ENCODE measurements at places on chromosomes 16 and 17. TPM values are rescaled to one million over a fixed set of nuclear protein-coding genes. Genes with fewer than 3 reads are reported as not detected.

Gene CDK5R1
- 11.6 TPM for total RNA-seq

Gene NUP93
- total RNA-seq: 166 TPM

GRCh38 chr17:680529-680928, 34.1 kb downstream of the VPS53 start:
- no peaks in the 10 kb centered on the region for H3K36me3 ChIP-seq
- H3K27me3 ChIP-seq: no peaks in the 10 kb centered on the region
- no peak overlapping the region for H3K27ac ChIP-seq
- H3K4me1 ChIP-seq: peaks cover 4% of the 10 kb centered on the region
- no peak for DNase-seq

- no peak for DNase-seq
- 0 out of 2 replicates have a peak, but pooled peaks cover 6% of the 10 kb centered on the region for H3K27me3 ChIP-seq
- H3K4me1 ChIP-seq: no peaks in the 10 kb centered on the region
- H3K4me3 ChIP-seq: no peak overlapping the region
- H3K36me3 ChIP-seq: no peaks in the 10 kb centered on the region
- no peak overlapping the region for H3K27ac ChIP-seq
Measured at GRCh38 chr16:85888405-85889331, 10.3 kb upstream of the IRF8 start.

GRCh38 chr16:84608282-84608681, 9.6 kb downstream of the COTL1 start:
- no peak for DNase-seq
- no peak overlapping the region for H3K27ac ChIP-seq
- no peaks in the 10 kb centered on the region for H3K36me3 ChIP-seq
- H3K4me3 ChIP-seq: no peak overlapping the region

- peaks cover 53% of the 10 kb centered on the region for H3K4me1 ChIP-seq
- H3K27ac ChIP-seq: no peak overlapping the region
- H3K36me3 ChIP-seq: no peaks in the 10 kb centered on the region
- H3K4me3 ChIP-seq: no peak overlapping the region
Measured at GRCh38 chr16:53084746-53085334, 30.0 kb downstream of the CHD9 start.

DNA sequence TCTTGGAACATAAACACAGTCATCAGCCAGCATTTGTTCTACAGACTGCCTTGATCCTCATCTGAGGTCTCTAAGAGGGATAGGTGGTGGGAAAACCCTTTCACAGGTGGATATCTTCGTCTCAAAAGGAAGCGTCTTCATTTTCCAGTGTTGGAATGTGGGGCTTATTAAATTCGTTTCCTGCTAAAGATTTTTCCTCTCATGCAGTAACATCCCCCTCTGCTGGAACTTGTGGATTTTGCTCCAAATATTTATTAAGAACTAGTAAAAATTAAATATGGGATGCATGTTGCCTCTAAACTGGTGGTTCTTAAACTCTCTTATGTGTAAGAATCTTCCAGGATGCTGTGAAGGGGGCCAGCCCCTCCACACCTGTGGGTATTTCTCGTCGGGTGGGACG, 20.1 kb upstream of the MLYCD start:
- no peaks in the 10 kb centered on the region for H3K4me1 ChIP-seq
- DNase-seq: peak; percentile 81
- no peak overlapping the region for H3K4me3 ChIP-seq
- no peak overlapping the region for H3K27ac ChIP-seq
- no peaks in the 10 kb centered on the region for H3K36me3 ChIP-seq

DNA sequence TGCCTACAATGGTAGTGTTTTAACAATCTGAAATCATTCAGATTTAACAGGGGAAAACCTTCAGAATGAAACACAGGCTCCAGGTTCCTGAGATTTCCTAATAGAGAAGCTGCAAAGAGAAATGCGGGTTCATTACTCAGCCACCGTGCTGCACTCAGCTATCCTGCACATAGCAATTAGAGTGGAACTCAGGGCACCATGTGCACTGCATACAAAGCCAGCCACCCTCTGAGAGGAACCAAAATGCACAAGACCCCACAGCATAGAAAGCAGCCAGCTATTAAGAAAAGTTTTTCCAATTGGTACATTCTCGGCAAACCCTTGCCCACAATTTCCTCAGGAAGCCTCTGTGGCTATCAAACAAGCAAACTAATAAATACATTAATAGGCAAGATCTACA, 37.4 kb downstream of the TOM1L2 start:
- H3K27ac ChIP-seq: no peak overlapping the region
- H3K4me1 ChIP-seq: no peaks in the 10 kb centered on the region
- H3K27me3 ChIP-seq: no peaks in the 10 kb centered on the region
- no peaks in the 10 kb centered on the region for H3K36me3 ChIP-seq
- H3K4me3 ChIP-seq: no peak overlapping the region

DNA sequence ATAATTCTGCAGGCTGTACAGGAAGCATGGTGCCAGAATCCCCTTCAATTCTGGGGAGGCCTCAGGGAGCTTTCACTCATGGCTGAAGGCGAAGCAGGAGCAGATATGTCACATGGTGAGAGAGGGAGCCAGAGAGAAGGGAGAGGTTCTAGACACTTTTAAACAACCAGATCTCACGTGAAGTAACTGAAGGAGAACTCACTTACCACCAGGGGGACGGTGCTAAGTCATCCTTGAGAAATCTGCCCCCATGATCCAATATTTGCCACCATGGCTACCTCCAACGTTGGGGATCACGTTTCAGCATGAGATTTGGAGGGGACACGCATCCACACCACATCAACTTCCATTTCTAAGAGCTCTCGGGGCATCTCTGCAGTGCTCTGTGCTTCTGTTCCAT, 37.4 kb upstream of the GNA13 start:
- peak; percentile 53 for DNase-seq
- no peak overlapping the region for H3K27ac ChIP-seq
- H3K27me3 ChIP-seq: no peaks in the 10 kb centered on the region
- no peaks in the 10 kb centered on the region for H3K4me1 ChIP-seq
- H3K36me3 ChIP-seq: no peaks in the 10 kb centered on the region
- H3K4me3 ChIP-seq: no peak overlapping the region

- no peaks in the 10 kb centered on the region for H3K36me3 ChIP-seq
- no peaks in the 10 kb centered on the region for H3K4me1 ChIP-seq
- DNase-seq: no peak
- no peak overlapping the region for H3K27ac ChIP-seq
- no peaks in the 10 kb centered on the region for H3K27me3 ChIP-seq
Measured at GRCh38 chr16:81558077-81558443, 113.5 kb downstream of the CMIP start.

- 0 out of 2 replicates have a peak overlapping the region, but pooled peaks have one; percentile 7 for H3K4me3 ChIP-seq
- no peaks in the 10 kb centered on the region for H3K36me3 ChIP-seq
- no peaks in the 10 kb centered on the region for H3K27me3 ChIP-seq
- H3K4me1 ChIP-seq: peaks cover 16% of the 10 kb centered on the region
- DNase-seq: no peak
- H3K27ac ChIP-seq: no peak overlapping the region
Measured at GRCh38 chr16:85395913-85396878, 216.9 kb upstream of the GSE1 start.

GRCh38 chr16:78122774-78123315, 23.4 kb downstream of the WWOX start:
- no peak overlapping the region for H3K27ac ChIP-seq
- H3K4me1 ChIP-seq: no peaks in the 10 kb centered on the region
- H3K36me3 ChIP-seq: no peaks in the 10 kb centered on the region
- peak; percentile 67 for DNase-seq
